ENCODE measurements at places on chromosomes 2 and 18.

DNA sequence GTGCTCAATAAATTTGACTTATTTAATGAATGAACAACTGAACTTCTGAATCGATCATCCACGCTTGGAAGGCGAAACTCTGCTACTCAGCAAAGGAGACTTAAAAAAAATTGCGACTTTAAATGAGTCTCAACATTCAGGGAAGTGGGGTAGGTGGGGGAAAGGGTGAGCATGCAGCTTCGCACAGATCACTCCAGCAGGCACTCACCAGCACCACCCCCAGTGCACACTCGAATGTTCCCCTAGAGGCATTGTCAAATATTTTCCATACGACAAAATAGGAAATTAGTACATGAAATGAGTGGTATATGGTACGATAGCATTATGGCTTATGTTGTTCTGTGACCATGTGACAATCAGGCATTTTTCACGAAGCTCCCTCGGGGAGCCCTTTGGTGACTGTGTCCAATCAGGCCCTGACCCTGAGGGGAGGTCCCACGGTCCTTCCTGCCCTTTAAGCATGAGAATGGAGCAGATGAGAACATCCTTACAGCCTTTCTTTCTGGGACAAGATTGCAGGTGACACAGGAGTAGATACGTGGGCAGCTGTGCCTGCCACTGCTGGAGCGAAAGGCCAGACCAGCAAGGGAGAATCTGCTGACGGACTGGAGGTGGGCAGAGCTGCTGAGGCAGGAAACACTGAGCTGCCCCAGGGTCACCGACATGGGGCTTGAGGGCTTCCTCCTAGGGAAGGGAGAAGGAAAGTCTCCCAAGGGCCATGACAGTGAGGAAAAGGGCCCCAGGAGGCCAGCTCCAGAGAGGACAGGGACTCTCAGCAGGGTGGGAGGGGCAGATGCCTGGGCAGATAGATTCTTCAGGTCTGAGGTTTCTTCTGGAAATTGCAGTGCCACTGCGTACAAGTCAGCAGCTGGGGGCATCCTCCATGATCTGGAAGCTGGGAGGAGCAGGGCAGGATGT lies 101.3 kb upstream of the ID2 start:
- DNase-seq: no peak

DNA sequence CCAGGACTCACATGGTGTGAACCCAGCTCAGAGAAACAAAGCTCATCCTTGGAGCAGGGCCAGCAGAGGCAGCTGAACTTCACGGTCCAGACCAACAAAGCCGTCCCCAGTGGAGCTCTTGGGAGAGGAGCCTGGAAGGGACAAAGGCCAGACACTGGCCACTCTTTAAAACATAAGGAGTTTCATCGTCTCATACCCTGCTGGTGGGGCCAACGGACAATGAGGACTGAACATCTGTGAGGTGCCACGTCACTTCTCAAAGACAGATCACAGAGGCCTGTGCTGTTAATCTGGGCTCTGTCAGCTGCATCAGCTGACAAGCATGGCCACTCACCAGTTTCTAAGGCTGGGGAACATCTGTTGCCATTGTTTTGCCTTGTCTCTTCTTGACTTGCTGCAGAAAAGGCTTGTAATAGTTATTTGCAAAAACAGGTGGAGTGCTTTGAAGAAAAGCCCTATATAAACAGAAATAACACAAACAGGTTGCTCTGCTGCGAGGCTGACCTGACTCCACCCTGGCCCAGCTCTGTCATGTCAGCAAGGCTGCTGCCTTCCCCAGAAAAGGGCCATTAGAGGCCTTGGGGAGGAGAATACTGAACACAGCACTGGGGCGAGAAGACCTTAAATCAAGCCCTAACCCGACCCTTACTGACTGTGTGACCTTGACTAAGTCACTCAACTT lies 68.1 kb upstream of the DAPL1 start:
- peak; percentile 98 for DNase-seq

DNA sequence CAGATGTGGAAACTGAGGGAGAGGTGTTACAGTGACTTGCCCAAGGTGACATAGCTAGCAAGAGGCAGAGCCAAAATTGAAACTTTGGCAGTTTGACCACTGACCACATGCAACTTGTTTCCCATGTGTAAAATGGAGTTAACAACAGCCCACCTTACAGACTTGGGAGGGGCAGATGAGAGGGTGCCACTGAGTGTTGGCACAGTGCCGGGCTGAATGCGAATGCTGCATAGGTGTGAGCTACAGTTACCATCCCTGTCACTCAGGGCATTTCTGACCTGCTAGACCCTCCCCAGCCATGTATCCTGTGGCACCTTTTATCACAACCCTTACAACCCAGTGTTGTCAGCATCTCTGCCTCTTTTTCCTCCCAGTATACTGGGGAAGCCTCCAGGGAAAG lies 10.8 kb downstream of the SMARCAL1 start:
- no peak for DNase-seq

DNA sequence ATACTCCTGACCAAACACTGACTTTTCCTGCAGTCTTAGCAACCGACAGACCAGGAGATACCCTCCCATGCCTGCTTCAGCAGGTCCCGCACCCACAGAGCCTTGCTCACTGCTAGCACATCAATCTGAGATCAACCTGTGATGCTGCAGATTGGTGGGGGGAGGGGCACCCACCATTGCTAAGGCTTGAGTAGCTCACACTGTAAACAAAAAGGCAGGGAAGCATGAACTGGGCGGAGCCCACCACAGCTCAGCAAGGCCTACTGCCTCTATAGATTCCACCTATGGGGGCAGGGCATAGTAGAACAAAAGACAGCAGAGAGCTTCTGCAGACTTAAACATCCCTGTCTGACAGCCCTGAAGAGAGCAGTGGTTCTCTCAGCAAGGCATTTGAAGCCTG lies 109.7 kb downstream of the SP100 start:
- no peak for DNase-seq

DNA sequence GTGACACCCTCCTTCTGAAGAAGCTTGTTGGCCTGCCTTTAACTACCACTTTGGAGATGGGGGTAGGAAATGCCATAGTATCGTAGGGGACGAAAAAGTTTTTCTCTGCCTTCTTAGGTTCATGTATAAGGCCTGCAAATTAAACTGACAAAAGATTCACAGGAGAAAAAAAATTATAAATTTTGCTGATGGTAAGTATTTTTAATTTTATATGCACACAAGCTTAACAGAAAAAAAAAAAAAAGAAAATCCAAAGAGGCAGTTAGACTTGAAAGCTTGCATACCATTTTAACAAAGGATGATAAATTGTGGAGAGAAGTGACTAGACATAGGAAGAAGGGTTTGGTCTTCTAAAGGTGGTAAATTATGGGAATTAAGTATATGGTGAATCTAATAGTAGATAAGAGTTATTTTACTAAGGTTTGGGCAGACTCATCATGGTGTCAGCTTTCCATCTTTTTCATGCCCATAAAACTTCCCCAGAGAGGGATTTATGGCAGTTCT lies 62.5 kb upstream of the B3GNT2 start:
- no peak for DNase-seq

DNA sequence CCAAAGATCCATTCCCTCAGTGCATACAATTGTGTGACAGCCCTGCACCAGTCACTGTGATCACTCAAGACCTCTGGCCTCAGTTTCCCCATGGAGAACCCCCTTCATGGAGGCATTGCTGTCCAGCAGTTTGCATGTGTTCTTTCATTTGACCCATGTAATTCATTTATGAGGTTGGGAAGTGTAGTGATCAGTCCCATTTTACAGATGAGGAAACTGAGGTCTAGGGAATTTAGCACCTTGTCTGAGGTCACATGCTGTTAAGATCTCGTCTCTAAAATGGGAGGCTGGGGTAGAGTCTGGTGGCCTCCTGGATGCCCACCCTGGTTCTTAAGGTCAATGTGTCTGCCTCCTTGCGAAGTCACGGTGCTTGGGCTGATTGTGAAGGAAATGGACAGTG lies 19.1 kb downstream of the LDLRAD4 start:
- DNase-seq: no peak

DNA sequence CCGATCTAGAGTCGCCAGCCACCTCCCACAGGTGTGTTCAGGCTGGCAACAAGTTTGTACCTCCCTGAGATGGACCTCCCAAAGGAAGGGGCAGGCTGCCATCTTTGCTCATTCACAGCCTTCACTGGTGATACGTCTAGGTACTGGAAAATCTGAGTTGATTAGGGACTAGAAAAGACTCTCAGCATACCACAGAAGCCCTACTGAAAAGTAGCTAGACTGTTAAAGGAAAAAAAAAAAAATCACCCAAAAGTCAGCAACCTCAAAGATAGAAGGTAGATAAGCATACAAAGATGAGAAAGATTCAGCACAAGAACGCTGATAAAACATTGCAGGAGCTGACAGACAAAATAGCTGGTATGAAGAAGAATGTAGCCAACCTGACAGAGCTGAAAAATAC lies 128.6 kb upstream of the WDR75 start:
- no peak for DNase-seq

DNA sequence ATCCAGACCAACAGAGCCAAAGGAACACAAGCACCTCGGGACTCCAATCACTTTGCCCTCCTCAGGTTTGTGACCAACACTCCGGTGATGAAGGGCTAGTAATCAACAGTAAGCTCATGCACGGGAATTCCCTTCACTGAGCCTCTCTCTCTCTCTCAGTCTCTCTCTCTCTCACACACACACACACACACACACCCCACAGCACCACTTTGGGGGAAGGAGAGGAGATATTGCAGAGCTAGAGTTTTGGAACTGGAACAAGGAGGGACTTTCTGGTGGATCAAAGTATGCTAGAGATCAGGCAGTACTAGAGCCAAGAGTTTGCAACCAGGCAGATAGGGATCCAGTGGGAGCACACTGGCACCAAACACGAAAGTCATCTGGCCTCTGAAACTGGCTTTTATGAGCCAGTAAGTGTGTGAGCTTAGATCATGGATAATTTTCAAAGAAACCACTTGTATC lies 98.7 kb downstream of the ANKRD44 start:
- DNase-seq: no peak

- peak; percentile 29 for DNase-seq
Measured at GRCh38 chr2:113965644-113966043, 75.8 kb downstream of the ACTR3 start.

DNA sequence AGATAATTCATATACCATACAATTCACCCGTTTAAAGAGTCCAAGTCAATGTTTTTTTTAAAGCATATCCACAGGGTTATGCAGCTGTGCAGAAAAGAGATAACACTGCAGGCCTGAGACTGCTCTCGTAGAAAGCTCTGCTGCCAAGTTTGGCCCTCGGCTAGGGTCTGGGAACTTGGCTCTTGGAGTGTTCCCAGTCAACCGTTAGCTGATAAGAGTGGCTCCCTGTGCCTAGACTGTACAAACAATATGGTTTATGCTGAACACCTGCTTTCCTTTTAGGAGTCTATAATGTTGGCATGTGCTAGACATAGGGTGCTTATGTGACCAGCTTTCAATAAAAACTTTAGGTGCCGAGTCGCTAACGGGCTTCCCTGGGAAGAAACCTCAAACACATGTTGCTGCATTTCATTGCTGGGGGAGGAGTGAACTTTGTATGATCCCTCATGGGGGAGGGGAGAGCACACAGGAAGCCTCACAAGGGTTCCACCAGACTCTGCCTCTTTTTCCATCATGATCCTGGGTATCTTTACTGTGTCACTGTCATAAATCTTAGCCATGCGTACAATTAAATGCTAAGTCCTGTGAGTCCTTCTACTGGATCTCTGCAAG lies 34.7 kb downstream of the RFX8 start:
- DNase-seq: no peak

DNA sequence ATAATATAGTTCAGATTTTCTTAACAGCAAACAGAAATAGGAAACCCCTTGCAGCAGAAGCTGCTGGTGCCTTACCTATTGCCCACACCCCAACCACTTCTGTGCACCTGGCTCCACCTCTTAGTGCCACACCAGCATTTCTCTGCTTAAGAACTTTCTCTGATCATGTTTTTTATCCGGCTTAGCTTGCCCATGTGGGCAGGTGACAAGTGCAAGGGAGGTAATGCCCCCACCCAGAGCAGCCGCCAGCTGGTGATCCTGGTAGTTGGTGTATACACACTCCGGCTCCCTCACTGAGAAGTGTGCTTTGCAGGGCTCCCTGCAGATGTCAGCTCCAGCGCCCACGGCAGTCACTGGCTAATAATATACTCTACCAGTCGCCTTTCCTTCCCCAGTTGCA lies 126.3 kb downstream of the ALPK2 start:
- DNase-seq: no peak

- DNase-seq: no peak
Measured at GRCh38 chr2:144654523-144654922, 134.6 kb upstream of the ZEB2 start.

DNA sequence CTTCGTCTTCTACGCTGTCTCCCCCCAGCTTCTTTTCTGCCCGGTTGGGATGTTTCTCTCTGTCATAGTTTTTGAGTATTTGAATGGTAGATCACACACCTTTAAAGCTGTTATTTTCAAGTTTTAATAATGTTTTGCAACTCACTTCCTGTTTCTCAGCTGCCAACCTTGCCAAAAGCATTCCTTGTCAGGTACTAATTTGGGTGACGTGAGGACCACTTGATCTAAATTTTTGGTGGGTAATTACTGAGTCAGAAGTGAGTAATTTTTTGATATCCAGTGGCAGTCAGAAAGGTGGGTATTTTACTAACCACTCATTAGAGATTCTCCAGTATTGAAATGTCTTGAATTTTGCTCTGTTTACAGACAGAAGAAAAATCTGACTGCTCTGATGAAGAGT lies 852.4 kb upstream of the FANCL start:
- no peak for DNase-seq

- no peak for DNase-seq
Measured at GRCh38 chr18:46953195-46953594, 35.8 kb downstream of the KATNAL2 start.

DNA sequence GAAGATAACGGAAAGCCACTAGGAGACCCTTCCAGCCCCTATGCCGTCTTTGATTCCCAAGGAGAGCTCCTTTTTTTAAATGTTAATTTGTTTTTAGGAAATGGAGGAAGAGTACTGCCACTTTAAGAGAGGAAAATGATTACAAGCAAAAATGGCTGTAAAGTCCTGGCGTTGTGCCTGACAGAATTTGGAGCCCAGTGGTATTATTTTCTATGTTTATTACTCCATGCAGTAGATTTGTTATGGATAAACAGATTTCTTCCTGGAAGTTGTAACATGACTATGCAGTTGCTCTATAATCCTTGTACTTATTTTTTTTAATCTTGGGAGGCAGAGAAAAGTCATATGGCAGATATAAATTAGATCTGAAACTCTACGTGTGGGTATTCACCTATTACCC lies 141.3 kb downstream of the GBX2 start:
- no peak for DNase-seq

DNA sequence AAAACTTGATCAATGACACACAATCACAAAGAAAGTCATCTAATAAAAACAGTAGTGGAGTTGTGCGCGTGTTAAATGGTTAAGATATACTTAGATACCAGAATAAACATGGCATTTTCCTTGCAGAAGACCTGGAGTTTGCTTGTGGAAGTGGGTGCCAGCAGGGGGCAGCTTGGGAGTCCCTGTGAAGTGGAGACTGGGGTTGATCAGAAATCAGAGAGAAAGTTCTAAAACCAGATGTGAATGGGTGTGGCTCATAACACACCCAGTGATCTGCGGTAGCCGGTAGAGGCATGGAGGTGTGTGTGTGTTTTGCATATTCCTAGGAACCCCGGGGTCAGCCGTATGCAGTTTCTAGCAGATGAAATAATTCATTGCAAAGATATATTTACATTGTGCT lies 300.1 kb upstream of the TRIB2 start:
- no peak for DNase-seq
